ENCODE measurements at places on chromosomes 11 and 22. TPM values are rescaled to one million over a fixed set of nuclear protein-coding genes. Genes with fewer than 3 reads are reported as not detected.

TMEM121B gene
- total RNA-seq, result under 0.01 TPM

USH1C gene
- total RNA-seq, result not detected

INS gene
- total RNA-seq, result not detected

NLRP14 gene
- total RNA-seq, result 0.17 TPM

UBQLNL gene
- total RNA-seq, result under 0.01 TPM

EMID1 gene
- total RNA-seq, result 0.50 TPM

C22orf15 gene
- total RNA-seq, result 3.9 TPM

PPM1F gene
- 37.0 TPM for total RNA-seq

VEGFB gene
- total RNA-seq, result 24.4 TPM

PPP6R3 gene
- total RNA-seq, result 93.2 TPM

TYR gene
- not detected for total RNA-seq

All from fibroblast of lung (primary cell).